ENCODE measurements at places on chromosomes 2 and 18.

GRCh38 chr18:8942021-8942908 is 160.2 kb upstream of the NDUFV2 start:
- DNase-seq: no peak

DNA sequence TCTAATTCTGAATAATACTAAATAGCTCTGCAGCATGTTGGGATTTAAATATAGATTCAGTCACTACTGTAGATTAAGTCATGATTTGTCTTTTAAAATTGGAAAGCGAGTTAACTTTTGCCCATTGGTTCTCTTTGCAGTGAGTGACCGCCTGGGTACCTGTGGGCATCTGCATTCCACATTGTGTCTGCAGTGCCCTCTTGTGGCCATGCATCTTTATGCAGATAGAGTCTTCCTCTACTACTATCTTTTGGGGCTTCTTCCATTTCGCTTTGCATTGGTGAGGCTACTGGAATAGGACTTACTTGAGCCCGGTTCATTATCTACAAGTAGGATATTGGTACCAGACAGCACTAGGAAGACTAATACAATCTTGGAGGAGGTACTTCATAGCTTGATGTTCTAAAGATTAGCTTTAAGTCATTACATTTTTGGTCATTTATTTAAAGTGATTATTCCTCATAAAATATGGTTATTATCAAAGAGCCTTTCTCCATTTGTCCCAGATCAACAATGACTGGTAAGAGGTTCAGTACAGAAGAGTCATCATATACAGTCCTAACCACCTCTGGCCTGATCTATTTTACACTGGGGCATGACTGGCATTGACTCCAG is 203.0 kb downstream of the SOCS6 start:
- DNase-seq: no peak

DNA sequence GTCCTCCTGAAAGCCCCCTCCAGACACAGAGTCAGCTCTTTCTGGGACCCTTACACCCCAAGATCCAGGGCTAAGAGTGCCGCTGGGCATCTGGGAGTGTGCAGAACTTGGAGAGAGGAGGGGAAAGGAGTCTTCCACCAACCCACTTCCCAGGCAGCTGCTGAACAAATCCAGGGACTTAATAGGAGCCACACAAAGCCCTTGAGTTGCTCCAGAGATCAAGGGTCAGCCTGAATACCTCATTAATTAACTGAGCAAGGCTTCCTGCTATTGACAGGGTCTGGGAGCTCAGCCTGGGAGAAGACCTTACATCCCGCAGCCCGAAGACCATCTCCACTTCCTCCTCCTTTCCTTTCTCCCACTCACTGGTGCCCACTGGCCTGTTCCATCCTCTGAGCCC is 108.3 kb downstream of the CELF4 start:
- DNase-seq: no peak

DNA sequence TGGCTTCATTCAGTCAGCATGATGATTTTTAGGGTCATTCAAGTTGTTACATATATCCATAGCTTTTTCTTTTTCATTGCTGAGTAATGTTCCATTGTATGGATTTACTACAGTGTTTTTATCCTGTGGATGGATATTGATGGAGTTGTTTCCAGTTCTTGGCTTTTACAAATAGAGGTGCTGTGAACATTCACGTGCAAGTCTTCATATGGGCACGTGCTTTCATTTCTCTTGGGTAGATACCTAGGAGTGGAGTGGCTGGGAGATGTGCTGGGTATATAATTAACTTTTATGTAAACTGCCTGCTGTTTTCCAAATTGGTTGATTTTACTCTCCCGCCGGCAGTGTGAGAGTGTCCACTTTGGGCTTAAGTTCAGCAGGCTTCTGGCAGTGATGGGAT is 16.5 kb downstream of the AGAP1 start:
- DNase-seq: no peak

All from SIG-M5 (cell line).